ENCODE measurements at places on chromosomes 2 and 18.

- no peak for DNase-seq
Measured at GRCh38 chr2:144156736-144157640, 362.9 kb downstream of the ZEB2 start.

DNA sequence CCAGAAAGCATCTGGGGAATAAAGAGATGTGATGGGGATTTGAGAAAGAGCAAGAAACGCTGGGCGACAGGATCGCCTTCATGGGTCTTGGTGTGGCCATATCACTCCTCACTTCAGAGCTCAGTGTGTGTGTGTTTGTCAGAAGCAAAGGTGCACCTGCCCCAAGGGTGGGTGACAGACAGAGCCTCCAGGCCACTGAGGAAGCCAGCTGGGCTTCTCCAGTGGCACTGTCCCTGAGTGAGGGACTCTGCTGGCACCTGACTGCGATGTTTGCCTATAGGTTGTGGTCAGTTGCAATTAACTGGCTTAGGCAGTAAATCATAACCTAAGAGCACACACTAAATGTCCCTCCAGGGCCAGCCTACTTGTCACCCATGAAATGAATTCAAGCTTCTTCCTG, 23.5 kb upstream of the GNAL start:
- no peak for DNase-seq

- no peak for DNase-seq
Measured at GRCh38 chr2:242035858-242036652, 166.5 kb downstream of the RTP5 start.

DNA sequence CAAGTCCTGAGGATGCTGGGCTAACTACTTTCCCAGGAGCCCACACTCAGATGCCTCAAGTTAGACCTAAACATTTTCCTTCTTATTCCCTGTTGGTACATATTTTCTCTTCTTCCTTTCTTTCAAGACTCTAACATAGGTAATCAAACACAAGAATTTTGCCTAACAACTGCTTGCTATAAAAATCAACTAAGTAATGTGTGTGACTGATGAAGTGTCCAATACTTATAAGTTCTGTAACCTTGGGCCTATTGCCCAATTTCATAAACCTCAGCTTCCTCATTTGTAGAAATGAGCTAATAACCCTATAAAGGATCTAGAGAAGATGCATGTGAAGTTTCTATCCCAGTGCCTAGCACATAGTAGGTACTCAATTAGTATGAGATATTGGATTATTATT, 31.6 kb upstream of the PIK3C3 start:
- no peak for DNase-seq

GRCh38 chr2:236173036-236173728, 5.0 kb upstream of the GBX2 start:
- no peak for DNase-seq

- DNase-seq: no peak
Measured at GRCh38 chr2:237519506-237520245, 32.6 kb downstream of the MLPH start.

- no peak for DNase-seq
Measured at GRCh38 chr2:152696476-152696875, 20.8 kb downstream of the PRPF40A start.

GRCh38 chr2:232533944-232534710, 5.4 kb upstream of the CHRNG start:
- peak; percentile 53 for DNase-seq

DNA sequence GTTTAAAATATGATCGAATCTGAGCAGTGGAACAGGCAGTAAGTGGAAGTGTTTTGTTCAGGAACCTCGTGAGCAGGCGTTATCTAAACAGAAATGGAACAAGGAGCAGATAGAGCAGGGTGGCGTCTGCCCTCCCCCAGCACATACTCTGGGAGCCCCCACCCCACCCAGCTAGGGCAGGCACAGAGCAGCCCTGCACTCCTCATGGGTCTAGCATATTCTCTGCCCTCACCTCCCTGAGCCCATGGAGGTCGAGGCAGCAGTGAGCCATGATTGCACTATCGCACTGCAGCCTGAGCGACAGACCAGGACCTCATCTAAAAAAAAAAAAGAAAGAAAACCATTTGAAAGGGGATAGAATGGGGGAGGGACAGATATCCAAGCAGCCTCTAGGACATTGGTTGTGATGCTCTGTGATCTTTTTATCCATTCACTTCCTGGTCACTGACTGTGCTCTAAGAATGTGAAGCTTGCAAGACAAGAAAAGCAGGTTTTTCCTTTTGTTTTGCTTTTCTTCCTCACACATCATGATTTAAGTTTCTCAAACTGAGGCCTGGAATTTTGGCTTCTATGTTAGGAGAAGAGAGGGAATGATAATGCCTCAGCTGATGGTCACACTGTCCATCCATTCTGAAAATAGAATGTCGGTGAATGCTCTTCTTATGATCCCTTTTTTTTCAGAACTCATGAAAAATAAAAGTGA, 3.1 kb downstream of the MLPH start:
- no peak for DNase-seq

- no peak for DNase-seq
Measured at GRCh38 chr2:45799679-45800381, 148.4 kb downstream of the PRKCE start.

DNA sequence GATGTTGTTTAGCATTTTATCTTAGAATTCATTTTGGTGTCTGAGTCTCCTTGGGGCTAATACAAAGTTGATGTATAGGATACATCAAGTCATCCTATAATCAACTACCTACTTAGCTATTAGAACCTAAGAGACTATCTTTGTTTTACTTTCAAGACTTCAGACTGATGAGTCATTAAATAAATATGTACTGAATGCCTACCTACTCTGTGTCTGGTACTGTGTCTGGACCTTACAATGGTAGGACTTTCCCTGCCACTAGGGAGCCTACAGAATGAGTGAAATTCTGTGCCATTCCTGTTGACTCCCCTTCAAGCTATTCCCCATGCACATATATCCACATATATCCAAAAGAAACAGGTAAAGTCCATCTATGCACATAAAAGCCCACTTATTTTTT, 114.5 kb downstream of the ERBB4 start:
- DNase-seq: no peak

DNA sequence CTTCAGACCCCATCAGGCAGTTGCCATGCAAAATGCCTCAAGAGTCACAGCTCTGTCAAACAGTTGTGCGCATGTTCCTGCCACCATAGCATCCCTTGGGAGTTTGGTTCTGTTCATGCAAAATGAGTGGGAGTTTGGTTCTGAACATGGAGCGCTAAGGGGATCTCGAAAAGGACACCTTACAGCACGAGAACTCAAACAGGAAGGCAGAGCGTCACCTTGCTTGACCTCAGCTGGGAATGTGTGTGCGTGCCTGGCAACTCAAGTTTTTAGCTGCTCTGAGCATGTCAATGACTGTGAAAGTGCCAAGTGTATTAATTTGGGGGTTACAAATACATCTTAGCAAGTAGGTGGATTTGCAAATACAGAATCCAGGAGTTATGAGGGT, 16.6 kb downstream of the MALL start:
- no peak for DNase-seq

DNA sequence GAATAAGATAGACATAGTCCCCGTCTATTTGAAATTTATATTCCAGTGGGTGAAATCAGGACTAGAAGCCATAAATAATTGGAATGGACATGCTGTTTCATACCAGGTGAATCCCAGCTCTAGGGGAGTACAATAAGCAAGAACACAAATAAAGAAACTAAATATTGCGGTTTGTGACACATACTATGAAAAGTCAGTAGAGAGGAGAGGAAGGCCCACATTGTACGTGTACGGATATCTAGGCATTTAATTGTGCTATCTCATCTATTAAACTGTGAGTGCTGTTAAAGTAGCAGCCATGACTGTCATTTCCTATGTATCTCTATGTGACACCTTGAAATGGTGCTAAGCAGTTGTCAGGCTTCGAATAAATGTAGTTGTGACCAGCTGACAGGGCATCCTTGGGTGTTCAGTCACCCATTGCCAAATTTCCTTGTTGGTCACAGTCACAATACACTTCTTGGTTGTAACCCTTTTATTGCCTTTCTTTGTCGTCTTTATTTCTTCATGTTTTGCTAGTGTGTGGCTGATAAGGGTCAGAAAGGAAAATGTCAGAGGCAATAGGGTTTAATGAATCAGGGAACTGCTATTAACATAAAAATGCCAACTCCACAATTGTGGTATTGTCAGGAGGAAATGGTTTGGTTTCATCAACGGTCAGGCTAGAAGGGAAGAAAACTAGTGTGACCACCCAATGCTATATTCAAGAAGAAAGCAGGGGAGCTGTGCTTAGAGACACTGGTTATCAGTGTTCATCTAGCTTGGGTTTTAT, 31.5 kb downstream of the CPO start:
- no peak for DNase-seq

DNA sequence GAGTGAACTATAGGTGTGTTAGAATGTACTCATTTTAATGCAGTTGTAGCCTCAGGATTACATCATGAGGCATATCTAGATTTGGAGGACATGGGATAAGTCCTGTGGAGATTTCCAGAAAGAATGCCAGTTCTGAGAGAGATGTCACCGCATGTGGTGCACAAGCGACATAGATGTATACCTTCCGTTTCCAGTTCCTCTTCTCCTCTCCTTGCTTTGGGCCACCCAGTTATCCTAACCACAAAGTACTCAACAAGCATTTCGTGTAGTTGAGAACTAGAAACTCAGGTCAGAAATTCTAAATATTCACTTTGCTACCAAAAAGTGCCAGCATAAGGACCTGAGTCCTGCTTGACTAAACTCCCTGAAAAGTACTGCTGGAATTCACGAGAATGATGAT, 66.5 kb downstream of the KCTD18 start:
- no peak for DNase-seq

GRCh38 chr18:55738483-55739114, 150.6 kb upstream of the TCF4 start:
- DNase-seq: no peak

- DNase-seq: no peak
Measured at GRCh38 chr18:26422472-26423162, 125.7 kb downstream of the KCTD1 start.

GRCh38 chr2:38381381-38382143, 4.5 kb upstream of the ATL2 start:
- DNase-seq: no peak

GRCh38 chr2:55384786-55385185, 34.9 kb downstream of the CCDC88A start:
- DNase-seq: peak; percentile 43
